NCI-H446 (cell line): ENCODE measurements at places on chromosomes 3 and 15.

DNA sequence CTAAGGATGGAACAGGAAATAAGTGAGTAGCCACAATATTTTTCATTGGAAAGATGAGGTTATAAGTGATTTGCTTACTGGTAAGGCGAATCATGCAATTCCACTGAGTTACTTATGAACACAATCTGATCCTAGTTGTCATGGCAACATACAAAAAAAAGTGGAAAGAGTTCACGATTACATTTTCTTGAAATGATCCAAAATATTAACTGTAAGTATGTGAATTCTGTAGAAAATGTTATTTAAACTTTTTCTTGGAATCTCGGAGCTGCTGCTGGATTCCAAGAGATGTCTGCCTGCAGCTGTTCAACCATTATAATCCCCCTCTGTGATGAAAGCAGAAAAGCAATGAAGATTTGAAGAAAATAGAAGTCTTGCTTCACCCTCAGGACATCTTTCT lies 120.5 kb downstream of the KBTBD8 start:
- DNase-seq, result no peak

DNA sequence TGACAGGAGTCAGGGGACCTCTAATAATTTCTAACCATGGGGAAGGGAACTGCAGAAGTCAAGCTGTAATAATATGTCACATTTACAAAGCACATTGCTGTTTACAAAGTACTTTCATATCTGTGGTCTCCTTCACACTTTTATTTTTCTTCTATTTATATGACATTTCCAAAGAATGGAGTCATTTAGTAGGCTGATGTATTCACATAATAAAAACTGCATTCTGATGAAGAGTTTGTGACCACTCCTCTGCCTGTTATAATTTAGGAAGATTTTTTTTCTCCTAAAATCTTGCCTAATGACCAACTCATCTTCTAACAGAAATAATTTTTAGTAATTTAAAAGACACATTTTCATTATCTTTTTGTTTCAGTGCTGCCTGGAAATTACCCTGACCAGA lies 272.2 kb upstream of the VEPH1 start:
- no peak for DNase-seq

DNA sequence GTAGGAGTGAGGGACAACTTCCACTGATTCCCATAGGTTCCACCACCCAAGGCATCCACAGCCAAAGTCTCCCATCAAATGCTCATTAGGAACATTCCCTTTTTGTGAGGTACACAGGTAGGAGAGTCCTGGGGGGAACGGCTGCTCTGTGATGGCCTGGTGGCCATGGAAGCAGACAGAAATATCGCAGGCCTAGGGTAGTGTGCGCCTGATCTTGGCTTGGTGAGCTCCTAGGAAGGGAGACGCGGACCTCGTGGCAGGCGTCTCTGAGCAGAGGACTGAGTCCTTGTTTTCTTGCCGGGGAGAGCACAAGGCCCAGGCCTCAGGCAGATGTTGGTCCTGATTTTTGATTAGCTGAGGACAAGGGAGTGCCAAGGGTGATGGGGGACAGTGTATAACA lies 99.5 kb downstream of the SNRPN start:
- no peak for DNase-seq

GRCh38 chr15:76431971-76432370 lies 95.4 kb downstream of the ISL2 start:
- no peak for DNase-seq

DNA sequence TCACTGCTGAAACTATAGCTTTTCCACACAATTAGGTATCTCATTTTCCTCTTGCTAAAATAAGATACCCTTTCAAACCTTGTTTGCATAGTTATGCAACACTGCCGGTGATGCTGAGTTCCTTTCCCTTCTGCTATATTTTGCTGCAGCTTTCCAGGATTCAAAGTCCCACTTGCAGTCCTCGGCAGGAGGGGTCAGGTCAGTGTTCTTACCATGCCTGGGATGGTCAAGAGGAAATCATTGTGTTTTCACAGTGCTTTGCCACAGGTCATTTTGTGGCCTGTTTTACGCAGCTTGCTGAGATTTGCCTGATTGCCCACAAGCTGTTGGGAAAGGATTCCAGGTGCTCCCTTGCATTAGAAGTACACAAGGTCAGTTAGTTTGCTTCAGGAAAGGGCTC lies 156.9 kb downstream of the B3GALNT1 start:
- no peak for DNase-seq

GRCh38 chr3:124396339-124396950 lies 333.8 kb upstream of the UMPS start:
- no peak for DNase-seq
